NCI-H510A treated with DMSO at 0.1 percent for 48 hours (cell line): ENCODE measurements at places on chromosomes 3 and 15.

GRCh38 chr3:194598771-194599557, 34.3 kb downstream of the TMEM44 start:
- DNase-seq = no peak

DNA sequence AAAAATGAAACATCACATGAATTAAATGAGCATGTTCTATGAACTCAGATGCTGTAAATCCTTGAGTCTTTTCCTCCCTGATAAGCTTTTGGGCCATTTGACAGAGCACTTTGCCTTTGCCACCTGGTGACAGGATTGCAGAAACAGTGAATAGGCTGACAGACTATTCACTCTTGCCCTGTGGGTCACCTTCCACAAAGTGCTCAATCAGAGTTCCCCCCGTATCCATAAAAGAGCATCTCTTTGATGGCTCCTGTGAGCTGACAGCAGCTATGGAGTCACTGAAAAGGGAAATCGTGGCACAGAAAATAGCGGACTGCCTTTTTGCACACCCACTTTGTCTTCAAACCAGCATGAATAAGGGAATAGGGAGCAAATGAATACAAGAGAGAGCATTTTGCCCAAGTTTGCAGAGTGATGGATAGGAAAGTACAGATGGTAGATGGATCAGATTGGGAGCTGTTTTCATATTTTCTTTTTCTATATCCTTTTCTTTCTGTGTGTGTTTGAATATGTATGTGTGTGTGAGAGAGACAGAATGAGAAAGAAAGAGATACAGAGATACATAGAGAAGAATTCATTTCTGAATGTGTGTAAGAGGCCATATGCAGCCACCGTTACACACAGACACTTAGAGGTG, 37.8 kb upstream of the GOLM2 start:
- DNase-seq = no peak

DNA sequence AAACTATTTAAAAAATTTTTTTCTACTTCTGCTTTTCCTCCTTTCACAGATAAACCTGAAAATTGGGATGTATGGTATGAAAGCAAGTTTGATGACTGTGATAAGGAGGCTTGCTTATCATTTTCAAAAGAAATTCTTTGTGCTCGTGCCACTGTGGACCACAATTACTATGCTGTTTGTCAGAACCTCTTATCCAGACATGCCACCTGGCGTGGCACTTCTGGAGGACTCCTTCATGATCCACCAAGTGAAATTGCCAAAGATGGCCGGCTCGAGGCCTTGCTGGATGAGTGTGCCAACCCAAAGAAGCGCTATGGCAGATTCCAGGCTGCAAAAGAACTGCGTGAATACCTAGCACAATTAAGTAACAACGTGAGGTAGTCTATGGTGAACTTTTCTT, 17.8 kb downstream of the DIPK2A start:
- DNase-seq = no peak

DNA sequence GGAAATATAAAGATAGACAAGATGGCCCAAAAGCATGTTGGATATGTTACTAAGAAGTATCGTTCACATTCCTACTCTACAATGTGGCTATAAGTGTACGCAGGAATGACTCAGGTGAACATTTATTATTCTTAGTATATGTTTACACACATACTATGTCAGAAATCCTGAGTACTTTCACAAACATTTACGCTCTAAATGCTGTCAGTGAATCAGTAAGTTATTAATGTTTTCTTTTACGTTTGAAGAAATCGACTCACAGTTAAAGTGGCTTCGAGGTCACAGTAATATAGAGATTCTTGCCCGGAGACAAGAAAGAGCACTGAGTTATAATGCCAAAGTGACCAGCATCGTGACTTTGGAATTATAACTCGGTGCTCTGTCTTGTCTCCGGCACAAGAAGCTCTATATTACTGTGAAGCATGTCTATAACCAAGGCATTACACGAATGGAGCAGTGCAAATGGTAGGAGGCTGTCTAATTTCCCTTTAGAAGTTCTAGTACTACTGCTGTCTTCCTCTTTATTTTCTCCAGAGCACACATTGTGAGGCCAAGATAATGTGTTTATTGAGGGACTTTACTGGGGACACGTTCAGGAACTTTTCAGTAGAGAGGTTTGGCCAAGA, 61.8 kb upstream of the P3H2 start:
- peak; percentile 63 for DNase-seq

- DNase-seq = no peak
Measured at GRCh38 chr3:155211266-155211665, 82.2 kb downstream of the STRIT1 start.

DNA sequence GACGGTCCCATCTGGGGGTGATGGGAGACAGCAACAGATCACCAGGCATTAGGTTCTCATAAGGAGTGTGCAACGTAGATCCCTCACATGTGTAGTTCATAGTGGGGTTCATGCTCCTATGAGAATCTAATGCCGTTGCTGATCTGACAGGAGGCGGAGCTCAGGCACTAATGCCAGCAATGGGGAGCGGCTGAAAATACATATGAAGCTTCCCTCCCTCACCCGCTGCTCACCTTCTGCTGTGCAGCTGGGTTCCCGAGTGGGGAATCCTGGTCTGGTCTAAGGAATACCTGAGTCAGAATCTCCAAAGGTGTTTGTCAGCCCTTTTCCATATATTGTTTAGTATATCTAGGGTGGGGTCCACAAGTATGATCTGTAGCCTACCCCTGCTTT, 52.3 kb downstream of the CHD2 start:
- DNase-seq = no peak

DNA sequence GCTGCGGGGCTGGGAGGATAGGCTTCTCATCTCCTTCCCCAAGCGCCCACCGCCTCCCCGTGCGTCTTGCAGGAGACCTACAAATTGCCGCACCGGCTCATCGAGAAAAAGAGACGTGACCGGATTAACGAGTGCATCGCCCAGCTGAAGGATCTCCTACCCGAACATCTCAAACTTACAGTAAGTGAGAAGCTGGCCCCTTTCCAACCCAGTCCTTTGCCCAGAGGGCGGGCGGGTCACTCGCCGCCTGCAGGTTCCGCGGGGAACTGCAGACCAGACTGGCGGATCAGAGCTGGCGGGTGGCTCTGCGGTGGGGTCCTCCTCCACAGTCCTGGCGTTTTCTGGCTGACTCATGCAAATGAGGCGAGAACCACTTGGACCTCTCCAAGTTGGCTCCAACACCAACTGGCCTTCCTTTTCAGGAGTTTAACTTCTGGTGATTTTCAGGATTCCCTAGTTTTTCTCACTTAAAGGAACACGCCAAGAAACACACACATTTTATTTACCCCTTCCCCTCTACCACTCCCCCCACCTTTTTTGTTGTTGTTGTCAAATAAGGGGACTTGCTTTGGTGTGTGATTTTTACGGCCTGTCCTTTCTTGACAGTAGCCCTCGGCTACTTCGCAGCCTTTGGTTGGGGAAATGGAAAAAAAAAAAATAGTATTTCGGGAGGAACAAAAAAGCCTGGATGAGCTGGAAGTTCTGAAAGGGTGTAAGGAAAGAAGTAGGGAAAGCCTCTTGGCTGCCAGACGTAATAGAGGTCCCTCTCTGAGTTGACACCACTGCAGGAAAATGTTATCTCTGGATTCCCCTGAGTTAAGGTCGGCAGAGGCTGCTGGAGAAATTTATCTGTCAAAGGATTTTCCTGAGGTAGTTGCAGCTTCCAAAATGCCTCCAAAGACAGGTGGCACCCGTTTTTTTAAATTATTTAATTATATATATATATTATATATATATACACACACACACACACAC, 1.3 kb downstream of the BHLHE40 start:
- DNase-seq = peak; percentile 76

- no peak for DNase-seq
Measured at GRCh38 chr3:123339302-123339701, 109.6 kb downstream of the ADCY5 start.

- DNase-seq = no peak
Measured at GRCh38 chr15:58760385-58761009, 10.6 kb upstream of the MINDY2 start.

DNA sequence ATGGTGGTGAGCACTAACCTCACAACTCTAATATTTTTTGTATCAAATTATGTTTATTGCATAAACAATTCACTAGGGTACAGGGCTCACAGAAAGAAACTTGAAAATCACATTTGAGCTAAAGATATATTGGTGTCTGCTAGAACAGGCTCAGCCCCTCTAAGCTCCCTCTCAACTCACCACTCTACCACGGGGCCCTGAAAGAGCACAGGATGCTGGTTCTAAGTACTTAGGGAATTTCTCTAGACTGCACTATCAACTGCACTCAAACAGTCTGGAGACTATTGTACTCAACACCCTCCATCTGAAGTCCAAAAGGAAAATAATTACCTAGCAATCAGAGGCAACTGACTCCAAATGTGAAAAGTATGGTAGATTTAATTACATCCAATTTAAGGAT, 98.7 kb upstream of the STRIT1 start:
- DNase-seq = no peak

DNA sequence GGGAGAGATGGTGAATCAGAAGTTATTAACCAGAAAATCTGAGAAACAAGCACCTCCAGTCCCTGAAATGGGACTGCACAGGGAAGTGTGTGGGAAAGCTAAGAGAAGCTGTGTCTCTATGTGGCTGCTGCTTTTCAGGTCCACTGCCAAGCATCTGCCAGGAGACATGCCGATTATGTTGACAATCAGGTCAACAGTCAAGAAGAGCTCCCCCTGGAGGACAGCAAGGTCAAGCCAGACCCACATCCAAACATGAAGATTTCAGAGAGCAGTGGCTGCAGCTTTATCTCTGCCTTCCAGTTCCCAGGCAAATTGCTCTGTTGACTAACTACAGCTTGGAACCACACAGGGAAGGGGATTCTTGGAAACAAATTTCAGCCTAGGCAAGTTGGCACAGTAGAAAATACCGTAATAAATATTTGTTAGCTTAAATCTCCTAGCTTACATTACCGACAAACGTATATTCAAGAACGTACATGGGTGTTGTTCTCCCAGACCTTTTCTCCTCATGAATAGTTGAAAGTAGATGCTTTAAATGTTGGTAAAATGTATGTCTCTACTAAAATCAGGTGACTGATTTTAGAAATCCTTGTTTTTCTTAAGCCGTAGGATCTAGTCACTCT, 394.5 kb upstream of the RARB start:
- DNase-seq = no peak

DNA sequence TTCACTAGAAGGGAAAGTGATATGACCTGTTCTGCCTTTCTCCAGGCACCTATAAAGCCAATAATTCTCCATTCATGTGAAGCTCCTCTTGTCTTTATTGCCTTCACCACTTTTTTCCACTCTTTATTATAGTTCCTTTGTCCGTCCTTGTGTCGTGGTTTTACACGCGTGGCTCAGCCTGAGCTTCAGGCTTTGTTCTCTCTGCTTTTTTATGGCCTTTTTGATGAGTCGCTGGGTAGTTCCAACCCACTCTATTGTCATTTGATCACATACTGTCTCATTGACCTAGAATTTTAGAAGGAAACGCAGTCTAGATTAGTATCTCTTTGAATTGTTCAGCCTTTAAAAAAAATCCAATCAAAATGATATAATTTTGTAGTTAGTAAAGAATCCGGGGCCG, 403.2 kb downstream of the PTPRG start:
- no peak for DNase-seq

GRCh38 chr15:72130272-72130671, 12.1 kb downstream of the SENP8 start:
- no peak for DNase-seq

DNA sequence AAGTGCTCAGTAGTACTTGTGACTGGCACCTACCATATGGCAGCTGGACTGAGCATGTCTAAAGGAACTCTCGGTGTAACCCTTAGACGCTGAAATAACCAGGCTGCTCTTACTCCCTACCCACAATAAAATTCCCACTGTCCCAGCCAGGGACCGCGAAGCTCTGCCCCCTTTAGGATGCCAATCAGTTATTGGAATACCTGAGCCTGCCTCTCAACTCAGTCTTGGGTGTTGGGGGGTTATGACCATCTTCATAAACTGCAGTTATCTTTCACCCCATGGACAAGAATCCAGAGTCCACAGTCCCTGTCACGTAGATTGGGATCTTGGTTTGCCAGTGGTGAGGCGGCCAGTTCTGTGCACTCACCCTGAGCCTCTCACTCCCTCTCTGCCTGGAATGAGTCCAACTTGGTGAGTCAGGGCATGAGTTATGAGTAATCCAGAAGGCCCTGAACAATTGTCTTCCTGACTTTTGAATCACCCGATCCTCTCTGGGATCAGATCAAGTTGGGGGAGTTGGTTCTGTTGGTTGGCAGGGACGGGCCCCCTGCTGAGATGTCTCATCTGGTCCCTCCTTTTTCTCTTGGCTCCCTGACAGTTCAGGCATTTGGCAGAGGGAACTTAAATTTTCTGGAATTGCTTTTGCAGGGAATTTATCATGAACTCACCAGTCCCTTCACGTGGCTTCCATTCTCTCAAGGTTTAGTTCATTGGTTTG, 120.1 kb upstream of the UBE2E1 start:
- DNase-seq = peak; percentile 15

DNA sequence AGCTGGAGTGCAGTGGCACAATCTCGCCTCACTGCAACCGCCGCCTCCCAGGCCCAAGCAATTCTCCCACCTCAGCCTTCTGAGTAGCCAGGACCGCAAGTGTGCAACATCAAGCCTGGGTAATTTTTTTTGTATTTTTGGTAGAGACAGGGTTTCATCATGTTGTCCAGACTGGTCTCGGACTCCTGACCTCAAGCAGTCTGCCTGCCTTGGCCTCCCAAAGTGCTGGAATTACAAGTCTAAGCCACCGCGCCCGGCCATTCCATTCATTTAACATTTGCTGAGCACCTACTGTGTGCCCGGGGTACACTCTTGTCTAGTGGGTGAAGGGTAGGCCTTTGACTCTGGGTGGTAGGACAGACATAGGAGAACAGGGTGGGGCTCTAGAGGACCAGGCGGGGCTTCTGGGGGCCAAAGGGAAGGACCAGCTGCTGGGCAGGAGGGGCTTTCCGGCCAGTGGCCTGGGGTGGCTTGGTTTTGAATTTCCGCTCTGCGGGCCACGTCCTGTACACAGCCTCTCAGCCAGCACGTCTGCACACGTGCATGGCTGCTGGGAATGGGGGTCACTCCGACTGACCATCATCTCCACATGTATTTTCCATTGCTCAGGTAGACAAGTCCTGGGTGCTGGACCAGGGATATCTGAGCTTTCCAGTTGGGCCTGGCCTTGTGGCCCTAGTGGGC, 2.4 kb downstream of the SLC38A3 start:
- DNase-seq = no peak
